ENCODE measurements at places on chromosomes 12 and 14.

GRCh38 chr14:21965042-21965441 lies 291.4 kb upstream of the OR4E1 start:
- DNase-seq = no peak

- no peak for DNase-seq
Observed at GRCh38 chr12:47944685-47945340, 18.6 kb upstream of the TMEM106C start.

- no peak for DNase-seq
Observed at GRCh38 chr14:77355811-77356210, 21.1 kb downstream of the TMED8 start.

DNA sequence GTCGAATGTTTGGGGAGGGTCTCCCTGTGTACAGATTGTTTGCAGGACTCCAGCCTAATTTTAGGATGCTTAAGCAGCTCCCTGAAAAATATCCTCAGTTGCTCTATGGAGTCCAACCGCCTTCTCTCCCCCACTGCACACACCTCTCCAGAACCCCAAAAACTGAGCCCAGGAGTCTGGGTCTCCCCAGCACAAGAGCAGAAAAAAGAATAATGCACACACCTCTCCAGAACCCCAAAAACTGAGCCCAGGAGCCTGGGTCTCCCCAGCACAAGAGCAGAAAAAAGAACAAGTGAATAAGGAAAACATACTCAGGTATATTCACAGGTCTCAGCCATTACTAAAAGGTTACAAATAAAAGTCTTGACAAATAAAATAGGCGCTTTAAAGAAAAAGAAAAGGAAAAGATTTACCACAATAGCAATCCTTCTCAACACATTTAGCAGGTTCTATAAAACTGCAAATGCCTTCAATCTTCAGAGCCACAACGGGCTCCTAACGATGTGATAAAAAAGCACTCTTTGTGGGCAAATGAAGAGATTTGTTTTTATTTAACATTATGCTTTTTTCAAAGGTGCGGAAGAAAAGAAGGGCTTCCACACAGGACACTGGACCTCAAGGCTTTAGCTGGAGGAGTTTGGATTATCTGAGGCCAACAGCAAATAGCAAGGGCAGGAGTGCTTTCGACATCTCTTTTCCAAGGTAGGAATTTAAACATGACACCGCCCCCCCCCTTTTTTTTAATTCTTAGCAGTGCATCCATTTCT lies 8.2 kb downstream of the BCL11B start:
- no peak for DNase-seq

DNA sequence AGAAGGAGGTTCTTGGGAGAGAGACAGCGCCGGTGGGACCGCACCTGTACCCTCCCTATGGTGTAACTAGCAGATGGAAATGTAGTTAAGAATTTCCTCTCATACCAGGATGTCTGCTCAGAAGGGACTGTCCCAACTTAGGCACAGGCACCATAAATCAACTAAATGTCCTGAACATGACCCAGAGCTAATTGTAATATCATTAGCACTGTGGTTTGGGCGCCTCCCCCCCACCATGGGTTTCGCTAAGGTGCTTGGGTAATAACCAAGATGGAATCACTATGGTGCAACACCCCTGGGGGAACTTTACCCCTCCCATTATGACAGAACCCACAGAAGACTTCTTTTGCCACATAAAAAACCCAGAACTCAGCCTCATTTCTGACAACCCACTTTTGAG lies 15.9 kb downstream of the ZNF641 start:
- no peak for DNase-seq

DNA sequence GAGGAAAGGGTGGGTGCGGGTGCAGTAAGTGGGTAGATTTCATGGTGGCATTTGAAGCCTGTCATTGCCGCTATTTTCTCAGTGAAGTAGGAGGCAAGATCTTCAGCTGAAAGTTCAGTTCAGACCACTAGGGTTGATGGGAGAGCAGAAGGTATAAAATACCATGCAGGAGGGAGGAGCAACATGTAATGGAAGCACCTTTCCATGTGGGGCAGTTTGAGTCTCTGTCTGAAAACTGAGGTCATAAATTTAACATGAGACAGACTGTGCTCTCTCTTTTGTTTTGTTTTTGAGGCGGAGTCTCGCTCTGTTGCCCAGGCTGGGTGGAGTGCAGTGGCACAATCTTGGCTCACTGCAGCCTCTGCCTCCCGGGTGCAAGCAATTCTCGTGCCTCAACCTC lies 22.7 kb downstream of the LRRC74A start:
- no peak for DNase-seq
